ENCODE measurements at places on chromosomes 11 and 22.

DNA sequence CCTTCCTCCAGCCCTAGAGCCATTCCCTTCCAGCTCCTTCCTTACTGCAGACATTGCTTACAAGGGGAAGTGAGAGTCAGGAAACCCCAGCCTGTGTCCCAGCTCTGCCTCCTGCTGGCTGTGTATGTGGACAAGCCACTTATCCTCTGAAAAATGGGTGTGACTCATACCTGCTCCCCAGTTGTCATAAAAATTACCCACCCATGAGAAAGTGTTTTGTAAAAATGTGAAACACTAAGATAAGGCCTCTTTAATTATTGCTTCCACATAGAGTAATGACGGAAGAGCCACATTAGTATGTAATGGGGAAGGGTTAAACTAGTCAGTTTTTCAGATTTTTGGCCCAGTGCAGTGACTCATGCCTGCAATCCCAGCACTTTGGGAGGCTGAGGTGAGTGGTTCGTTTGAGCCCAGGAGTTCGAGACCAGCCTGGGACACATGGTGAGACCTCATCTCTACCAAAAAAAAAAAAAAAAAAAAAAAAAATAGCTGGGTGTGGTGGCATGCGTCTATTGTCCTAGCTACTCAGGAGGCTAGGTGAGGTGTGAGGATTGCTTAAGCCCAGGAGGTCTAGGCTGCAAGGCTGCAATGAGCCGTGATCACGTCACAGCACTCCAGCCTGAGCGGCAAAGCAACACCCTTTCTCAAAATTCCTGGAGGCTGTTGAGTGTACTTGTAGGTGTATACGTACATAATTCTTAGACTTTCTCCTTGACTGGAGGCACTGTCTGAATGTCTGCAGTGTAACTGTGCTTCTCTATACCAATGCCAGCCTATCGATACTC, 84.9 kb downstream of the CTTN start:
- peak; percentile 94 for DNase-seq

- no peak for DNase-seq
Observed at GRCh38 chr11:114819028-114819427, 140.7 kb downstream of the NXPE2 start.

GRCh38 chr22:20094197-20094807, 14.3 kb downstream of the DGCR8 start:
- no peak for DNase-seq

GRCh38 chr11:119727523-119728151, 1.4 kb downstream of the NECTIN1 start:
- DNase-seq, result no peak

DNA sequence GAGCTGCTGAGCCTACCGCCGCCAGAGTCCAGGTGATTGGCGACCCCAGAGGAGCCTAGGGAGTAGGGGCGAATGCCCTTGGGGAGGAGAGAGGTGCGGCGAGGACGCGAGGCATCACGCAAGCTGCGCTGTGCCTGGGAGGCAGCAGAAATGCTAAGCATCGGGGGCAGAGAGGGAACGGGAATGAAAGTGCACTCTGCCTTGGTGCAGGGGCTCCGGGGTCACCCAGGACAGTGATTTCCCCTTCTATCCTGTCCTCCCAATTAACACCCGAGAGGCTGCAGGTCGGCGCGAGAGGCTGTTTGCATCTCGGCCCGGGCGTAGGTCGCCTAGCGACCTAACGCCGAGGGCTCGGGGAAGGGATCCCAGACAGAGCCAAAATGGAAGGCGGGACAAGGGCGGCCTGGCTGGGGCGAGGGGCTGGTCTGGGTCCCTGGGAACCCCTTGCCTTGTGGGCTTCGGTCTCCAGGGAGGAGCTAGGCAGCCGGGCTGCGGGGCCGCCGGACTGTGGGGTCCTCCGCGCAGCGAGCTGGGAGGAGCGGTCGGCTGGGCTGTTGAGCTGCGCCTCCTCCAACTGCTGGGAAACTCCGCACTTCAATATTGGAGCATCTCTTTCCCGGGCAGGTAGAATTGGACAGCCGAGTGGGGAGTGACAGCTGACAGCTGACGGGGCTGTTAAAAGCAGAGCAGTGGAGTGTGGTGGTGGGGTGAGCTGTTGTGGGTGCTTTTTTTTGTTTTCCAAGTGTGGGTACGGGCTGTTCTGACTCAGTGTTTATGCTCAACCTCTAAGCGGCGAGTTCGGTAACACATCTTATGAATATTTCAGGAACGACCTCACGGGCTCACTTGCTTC, 657 bp downstream of the ELMOD1 start:
- DNase-seq, result peak; percentile 19

DNA sequence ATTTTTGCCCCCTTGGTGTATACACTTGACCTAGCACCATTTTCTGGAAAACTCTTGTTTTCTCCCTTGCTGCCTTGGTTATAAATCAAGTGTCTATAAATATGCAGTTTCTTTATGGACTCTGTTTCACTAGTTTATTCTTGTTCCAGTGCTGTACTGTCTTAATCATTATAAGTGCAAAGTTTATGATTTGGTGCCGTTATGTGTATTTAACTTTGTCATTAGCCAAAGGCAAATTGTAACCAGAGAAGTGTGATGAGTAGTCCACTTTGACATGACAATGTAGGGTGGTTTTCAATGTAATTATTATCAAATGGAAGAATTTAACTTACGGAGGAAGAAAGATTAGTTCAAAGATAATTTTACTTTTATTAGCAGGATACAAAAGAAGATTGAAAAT, 40.3 kb downstream of the SPECC1L start:
- no peak for DNase-seq

GRCh38 chr11:120709808-120710207, 198.3 kb downstream of the GRIK4 start:
- no peak for DNase-seq
